NCI-H146 (cell line): ENCODE measurements at places on chromosomes 16 and 17.
A peak's percentile ranks its signal among the peaks of the same experiment; 100 is the strongest.

GRCh38 chr16:88045820-88046303 is 94.6 kb downstream of the BANP start:
- no peak for DNase-seq

DNA sequence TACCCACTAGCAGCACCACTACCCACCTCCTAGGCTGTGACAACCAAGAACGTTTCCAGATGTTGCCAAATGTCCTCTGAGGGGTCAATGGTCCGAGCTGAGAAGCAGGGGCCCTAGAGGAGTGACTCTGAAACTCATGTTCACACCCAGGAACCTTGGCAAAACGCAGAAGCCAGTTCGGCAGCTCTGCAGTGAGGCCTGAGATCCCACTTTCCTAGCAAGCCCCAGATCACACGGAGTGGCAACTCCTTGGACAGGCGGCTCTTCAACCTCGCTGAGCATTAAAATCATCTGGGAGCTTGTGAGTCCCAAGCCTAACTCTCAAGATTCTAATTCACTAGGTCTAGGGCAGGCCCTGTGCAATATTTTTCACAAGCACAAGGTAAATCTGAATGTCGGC is 17.3 kb downstream of the ELAC2 start:
- DNase-seq = no peak

- DNase-seq = no peak
Observed at GRCh38 chr17:208429-208828, 27.0 kb upstream of the DOC2B start.

- no peak for DNase-seq
Observed at GRCh38 chr17:39175695-39176093, 9.7 kb upstream of the ARL5C start.

- DNase-seq = no peak
Observed at GRCh38 chr17:15220785-15221184, 44.3 kb downstream of the PMP22 start.

- no peak for DNase-seq
Observed at GRCh38 chr17:36655726-36656125, 54.3 kb downstream of the MRM1 start.

- DNase-seq = no peak
Observed at GRCh38 chr16:66590322-66590721, 11.1 kb downstream of the CMTM2 start.

- DNase-seq = no peak
Observed at GRCh38 chr17:63492940-63493339, 16.1 kb downstream of the ACE start.

DNA sequence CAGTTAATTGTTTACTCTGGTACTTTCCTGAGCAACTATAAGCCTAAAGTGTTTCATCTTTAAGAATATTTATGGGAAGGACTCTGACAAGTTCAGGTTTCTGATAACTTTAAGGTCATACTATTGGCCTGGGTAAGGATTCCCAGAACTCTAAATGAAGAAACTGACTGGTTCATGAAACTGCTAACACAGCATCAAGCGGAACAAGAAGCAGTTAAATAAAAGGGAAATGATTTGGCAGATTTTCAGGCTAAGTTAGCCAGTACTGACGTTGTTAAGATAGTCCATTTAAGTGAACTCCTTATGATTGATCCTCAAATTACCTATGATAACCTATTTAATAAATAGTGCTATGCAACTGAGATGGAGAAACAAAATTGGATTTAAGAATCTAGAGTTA is 101.6 kb upstream of the CES5A start:
- DNase-seq = no peak

GRCh38 chr16:62933929-62934328 is 897.7 kb upstream of the CDH8 start:
- no peak for DNase-seq

- no peak for DNase-seq
Observed at GRCh38 chr17:44038604-44039011, 23.8 kb upstream of the TMEM101 start.

- no peak for DNase-seq
Observed at GRCh38 chr17:64787255-64787920, 125.3 kb upstream of the SMURF2 start.

DNA sequence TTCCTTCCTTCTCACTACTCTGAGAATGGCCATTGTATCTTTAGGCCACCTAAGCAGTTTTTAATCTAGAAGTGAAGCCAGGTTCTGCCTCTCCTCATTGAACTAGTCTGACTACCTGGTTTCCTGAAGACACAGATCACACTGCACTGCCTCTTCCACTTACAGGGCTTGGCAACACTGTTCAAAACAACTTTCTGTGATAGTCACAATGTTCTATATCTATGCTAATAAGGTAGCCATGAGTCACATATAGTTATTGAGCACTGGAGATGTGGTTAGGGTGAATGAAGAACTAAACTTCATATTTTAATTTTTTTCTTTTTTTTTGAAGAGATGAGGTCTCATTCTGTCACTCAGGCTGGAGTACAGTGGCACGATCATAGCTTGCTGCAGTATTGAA is 26.9 kb downstream of the RND2 start:
- no peak for DNase-seq

- DNase-seq = no peak
Observed at GRCh38 chr16:83714286-83714685, 93.5 kb upstream of the HSBP1 start.

DNA sequence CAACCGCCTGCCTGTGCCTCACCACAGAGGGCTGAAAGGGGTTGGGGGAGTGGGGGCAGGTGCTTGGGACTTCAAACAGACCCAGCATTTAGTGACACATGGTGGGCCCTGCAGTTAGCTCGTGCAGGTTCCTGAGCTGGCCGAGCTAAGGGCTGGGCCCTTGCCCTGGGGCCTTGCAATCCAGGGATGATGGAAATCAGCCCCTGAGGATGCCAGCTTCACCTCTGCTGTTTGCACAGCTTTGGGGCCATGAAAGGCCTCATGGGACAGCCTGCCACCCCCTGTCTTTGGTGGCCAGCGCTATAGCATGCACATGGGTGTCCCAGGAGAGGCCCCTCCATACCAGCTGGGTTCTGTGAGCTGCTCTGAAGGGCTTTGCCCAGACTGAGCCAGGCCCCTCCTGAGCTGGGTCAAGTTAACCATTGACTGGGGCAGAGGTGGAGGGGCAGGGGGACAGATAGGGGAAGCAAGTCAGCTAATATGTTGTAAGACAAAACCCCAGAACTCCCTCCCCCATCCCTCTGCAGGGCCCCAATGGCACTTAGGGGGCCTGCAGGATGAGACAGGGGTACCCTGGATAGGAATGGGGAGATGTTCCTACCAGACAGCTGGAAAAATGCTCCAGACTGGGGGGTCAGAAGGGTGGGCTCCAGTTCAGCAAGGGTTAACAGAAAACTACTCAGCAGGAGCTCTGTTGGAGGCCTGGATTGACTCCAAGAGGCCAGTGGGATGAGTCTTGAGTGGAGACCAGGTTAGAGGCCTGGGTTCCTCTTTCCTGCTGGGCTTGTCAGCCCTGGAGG is 692 bp downstream of the PRR15L start:
- peak; percentile 87 for DNase-seq

DNA sequence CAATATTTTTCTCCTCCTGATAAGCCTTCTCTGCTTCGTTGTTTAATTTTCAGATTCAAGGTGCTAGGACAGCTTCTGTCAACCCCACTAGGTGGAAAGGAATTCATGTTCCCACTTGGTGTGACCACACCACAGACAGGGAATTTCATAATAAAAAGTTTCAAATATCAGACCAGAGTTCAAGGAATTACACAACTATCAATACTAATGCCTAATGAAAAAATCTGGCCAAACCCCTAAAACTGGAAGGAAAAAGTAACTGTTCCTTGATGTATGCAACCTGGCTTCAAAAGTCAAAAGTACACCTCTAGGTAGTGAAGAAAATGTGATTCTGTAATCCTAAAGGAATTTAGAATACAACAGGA is 87.8 kb upstream of the CORO6 start:
- DNase-seq = no peak

GRCh38 chr16:19559242-19559910 is 3.9 kb downstream of the VPS35L start:
- DNase-seq = peak; percentile 57

DNA sequence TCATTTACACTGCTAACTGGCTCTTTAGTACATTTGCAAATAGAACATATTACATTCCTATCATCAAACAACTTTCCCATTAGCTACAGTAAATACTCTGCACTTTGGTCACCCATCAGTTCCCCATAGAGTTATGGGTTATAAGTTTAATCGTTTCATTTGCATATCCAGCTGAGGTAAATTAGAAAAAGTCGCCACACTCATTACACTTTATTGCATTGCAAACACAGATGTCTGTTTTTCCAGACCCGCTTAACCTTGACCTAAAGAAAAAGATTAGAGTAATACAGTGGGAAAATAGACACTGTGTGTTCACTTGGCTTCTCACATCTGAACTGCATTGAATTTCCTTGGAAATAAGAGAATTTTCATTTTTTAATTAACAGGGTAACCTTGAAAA is 213.1 kb upstream of the PSMD7 start:
- DNase-seq = peak; percentile 59

- DNase-seq = no peak
Observed at GRCh38 chr16:5319799-5320198, 222.2 kb upstream of the EEF2KMT start.

DNA sequence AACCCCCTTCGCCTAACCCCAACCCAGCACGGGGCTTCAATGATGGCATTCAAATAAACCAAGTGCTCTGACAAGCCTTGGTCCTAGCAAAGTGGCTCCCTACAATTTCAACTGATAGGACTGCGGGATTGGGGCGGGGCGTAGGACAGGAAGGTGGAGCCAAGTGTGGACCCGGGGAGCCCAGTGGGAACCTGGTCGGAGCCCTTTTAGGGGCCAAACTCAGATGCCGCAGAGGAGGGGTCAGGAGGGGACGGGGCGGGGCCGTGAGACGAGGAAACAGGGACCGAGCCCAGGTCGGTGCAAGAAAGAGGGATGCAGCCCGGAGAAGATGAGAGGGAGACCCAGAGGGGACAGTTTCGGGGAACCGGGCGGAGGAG is 13.2 kb upstream of the CDIPT start:
- no peak for DNase-seq

- DNase-seq = no peak
Observed at GRCh38 chr16:68408967-68409366, 39.3 kb downstream of the SMPD3 start.

- no peak for DNase-seq
Observed at GRCh38 chr17:77572065-77572601, 386.4 kb upstream of the TNRC6C start.

DNA sequence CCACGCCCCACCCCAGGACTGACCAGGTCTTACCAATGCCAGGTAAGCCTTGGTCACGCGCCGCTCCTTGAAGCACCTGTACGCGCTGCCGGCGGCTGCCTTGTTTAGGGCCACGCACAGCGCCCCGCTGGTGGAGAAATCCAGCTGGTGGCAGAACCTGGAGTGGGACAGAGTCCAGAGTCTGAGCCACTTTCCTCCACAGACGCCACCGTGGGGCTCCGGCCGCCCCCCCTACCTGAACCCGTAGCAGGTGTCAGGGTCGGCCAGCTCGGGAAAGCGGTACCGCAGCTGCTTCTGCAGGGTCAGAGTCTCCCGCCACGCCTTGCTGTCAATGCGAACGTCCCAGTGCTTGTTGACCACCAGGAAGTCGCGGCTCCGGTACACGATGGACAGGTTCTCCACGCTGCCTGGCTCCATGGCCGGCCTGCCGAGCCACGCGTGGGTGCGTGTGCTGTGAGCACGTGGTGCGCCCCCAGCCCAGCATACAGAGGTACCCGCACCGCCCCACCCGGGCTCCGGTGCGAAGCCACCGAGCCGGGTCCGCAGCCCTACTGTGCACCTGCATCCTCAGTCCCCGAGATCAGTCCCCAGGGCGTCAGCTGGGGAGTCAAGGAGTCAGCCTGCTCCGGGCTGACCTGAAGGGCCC is 737 bp downstream of the RPUSD1 start:
- DNase-seq = peak; percentile 24

GRCh38 chr17:83087788-83088360 is 8.5 kb downstream of the METRNL start:
- no peak for DNase-seq

DNA sequence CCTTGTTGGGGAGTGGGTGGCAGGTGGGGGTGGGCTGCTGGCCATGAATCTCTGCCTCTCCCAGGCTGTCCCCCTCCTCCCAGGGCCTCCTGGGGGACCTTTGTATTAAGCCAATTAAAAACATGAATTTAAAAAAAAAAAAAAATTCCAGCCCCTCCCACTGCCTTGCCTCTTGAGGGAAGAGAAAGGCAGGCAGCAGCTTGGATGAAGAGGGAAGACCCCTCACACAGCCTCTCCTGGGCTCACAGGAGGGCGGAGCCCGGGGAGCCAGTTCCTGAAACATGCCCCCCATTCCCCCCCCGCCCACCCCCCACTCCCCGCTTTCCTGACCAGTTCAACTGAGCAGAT is 1.8 kb upstream of the TCAP start:
- no peak for DNase-seq

DNA sequence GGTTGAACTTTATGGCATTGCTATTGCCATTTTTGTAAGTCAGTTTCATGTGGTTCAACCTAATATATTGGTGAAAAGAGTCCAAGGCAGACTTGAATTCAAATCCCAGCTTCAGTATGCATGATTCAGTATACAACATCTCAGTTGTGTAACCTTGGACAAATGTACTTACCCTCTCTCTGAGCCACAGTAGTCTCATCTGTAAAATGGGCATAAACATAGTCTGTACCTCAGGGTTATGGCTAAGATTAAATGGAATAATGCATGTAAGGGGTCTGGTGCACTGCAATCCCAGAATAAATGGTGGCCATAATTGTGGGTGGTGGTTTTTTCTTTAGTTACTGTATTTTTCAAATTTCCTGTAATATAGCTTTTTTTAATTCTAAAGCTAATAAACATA is 4.7 kb upstream of the ADAP2 start:
- no peak for DNase-seq

- DNase-seq = no peak
Observed at GRCh38 chr16:79528338-79528737, 72.2 kb downstream of the MAF start.

DNA sequence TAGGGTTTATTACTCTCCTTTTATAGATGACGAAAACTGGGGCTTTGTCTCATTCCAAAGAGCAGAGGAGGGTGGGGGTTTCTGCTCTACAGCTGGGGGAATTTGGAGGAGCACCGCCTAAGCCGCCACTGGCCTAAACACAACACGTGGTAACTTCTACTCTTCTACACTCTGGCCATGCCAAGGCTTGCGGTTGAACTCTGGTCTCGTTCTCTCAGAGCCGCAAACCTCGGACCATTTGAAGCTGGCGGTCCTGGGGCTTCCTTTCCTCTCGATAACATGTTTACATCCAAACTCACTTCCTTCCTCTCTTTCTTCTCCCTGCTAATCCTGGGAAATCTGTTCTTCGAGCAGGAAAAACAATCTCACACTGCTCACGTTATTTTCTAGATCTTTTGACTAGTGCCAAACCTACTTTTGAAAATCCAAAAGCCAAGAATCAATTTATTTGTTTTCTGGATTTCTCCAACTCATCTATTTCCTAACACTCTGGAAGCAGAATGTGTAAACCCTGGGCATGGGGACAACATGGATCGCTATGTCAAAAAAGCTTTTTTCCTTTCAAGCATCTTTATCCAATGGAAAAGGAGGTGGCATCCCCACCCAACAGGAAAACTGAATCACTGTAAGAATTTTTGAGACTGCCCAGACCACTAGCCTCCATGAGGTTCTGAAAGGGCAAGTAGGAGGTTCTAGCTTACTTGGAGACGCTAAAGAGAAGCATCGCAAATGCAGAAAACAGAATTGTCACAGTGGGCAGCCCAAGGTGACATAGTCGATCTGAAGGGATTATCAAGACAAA is 13.6 kb upstream of the EEF2K start:
- peak; percentile 68 for DNase-seq
